ENCODE measurements at places on chromosomes 16 and 17. TPM values are rescaled to one million over a fixed set of nuclear protein-coding genes. Genes with fewer than 3 reads are reported as not detected.

DNA sequence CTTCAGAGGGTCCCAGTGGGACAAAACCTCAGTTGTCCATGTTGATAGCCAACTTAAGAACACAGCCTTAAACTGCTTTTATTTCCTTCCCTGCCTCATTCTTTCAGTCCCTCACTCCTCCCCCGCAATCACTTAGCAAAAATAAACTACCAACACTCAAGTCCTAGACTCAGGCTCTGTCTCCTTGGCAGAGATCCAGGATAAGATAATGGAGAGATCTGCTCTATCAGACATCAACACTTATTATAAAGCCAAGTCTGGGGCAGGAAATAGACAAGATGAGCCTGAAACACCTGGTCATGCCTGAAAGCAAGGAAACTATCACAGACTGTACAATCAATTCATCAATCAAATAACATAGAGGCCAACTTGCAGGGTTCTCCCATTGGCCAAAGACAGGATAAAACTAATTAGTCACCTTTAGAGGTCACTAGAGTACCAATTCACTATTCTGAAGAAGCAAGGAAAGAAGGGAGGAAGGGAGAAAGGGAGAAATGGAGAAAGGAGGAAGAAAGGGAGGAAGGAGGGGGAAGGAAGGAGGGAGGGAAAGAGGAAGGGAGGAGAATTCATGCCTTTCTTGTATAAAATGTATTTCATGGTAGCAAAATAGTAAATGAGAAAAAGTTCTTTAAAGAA is 15.7 kb downstream of the HYDIN start:
- no peak for DNase-seq

GRCh38 chr16:82701442-82701955 is 74.7 kb downstream of the CDH13 start:
- no peak for DNase-seq

GRCh38 chr16:54934481-54935265 is 4.0 kb downstream of the IRX5 start:
- DNase-seq: no peak

The GRB7 gene
- total RNA-seq: 0.23 TPM

DNA sequence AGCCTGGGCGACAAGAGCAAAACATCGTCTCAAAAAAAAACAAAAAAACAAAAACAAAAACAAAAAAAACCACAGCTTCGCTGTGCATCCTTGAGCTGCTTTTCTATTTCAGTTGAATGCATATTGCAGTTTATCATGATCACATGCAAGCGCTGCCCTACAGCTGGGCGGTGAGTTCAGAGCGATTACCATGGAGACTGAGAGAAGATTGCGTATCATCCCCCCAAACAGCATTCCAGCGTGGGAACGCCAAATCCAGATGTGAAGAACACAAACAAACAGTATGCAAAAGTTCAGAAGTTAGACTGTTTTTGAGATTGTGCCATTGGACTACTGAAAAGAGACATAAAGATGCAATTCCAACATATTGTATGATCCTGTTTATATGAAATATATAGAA is 15.1 kb upstream of the SLC52A1 start:
- DNase-seq: no peak

- DNase-seq: no peak
Measured at GRCh38 chr16:290681-291405, 7.9 kb downstream of the PDIA2 start.

The TBC1D3E gene
- total RNA-seq: not detected

GRCh38 chr17:82239926-82240505 is 11.2 kb downstream of the SLC16A3 start:
- DNase-seq: no peak

GRCh38 chr16:14329727-14330350 is 258.7 kb downstream of the MRTFB start:
- DNase-seq: no peak

DNA sequence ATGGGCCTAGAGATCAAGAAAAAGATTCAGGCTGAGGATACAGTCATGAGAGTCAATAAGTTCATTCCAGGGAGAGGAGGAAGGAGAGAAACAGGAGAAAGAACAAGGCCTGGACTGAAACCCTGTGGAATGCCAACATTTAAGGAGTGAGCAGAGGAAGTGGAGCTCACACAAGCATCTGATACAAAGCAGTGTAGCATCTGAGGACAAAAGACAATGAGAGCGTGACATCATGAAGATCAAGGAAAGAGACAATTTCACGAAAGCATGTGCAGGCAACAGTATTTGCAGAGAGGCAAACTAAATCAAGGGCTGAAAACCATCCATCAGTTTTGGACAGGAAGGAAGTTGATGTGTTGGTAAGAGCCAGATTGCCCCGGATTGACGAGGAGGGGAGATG is 25.3 kb upstream of the SCNN1B start:
- no peak for DNase-seq

The KRT15 gene
- not detected for total RNA-seq

DNA sequence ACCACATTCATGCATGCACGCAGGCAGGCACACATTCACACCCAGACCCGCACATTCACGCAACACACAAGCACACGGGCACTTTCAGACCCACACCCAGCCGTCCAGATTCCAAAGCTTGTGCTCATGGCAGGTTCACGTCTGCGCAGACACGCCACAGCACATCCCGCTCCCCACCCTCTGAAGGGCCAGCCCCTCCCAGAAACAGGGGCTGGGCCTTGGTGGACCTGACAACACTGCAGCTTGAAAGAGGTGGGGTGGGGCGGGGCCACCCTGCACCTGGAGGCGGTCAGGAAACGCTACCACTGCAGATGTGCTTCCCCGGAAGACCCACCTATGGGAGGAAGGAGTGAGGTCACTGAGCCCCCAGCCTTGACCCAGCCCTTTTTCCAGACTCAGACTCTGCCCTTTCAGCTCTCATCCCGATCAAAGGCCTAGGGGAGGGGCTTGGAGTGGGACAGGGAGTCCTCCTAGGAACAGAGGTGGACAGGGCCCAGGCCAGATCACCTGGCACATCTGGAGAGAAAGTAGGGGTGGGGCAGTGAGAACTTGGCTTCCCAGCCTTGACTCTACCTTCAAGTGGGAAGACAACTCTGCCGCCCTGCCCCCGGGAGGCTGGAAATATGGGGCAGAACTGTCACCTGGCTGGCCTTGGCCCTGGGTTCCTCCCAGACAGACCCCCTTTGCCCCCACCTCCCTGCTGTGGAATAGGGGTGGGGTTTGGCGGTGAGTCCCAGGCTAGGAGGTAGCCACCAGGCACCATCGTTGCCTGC is 11.0 kb downstream of the P3H4 start:
- no peak for DNase-seq

DNA sequence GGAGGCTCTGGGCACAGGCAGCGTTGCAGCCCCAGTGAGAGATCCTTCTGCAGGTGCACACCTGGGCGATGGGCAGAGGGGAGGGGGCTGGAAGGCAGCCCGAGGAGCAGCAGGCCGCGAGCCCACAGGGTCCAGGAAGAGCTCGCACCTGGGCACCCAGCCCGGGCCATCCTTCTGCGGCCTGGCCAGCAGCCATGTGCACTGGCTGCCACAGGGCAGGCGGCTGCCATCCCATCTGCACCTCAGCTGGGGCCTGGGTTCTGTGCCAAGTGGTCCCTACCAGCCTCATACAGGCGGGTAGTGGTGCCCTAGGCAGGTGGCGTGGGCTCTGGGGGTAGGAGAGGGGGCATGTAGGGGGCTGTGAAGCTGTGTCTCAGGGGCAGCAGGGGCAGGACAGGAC is 197.2 kb downstream of the RBFOX3 start:
- DNase-seq: no peak

GRCh38 chr17:72850410-72851118 is 241.9 kb downstream of the SLC39A11 start:
- DNase-seq: no peak

The CPNE7 gene
- 46.9 TPM for total RNA-seq

GRCh38 chr16:88387941-88388627 is 5.3 kb downstream of the ZNF469 start:
- no peak for DNase-seq

DNA sequence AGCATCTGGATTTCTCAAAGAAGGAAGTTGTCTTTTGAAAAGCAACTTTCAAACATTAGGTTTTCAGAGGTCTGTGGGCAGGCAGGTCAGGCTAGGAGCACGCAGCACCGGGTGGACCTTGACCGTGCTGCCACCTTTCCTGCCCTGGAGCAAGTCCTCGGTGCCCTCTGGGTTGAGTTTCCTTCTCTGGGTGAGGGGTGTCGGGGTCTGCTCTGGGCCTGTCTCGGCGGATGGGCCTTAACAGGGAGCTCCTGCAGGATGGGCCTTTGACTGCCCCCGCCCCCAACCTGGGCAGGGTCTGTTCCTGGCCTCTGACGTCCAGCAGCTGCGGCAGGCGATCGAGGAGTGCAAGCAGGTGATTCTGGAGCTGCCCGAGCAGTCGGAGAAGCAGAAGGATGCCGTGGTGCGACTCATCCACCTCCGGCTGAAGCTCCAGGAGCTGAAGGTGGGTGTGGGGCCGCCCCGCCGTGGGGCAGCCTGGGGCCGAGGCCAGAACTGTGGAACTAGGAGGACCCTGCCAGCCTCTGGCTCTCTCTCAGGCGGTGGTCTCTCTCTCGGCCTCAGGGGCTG is 8.7 kb downstream of the DEF8 start:
- DNase-seq: no peak

The ENO3 gene
- total RNA-seq: 24.4 TPM

DNA sequence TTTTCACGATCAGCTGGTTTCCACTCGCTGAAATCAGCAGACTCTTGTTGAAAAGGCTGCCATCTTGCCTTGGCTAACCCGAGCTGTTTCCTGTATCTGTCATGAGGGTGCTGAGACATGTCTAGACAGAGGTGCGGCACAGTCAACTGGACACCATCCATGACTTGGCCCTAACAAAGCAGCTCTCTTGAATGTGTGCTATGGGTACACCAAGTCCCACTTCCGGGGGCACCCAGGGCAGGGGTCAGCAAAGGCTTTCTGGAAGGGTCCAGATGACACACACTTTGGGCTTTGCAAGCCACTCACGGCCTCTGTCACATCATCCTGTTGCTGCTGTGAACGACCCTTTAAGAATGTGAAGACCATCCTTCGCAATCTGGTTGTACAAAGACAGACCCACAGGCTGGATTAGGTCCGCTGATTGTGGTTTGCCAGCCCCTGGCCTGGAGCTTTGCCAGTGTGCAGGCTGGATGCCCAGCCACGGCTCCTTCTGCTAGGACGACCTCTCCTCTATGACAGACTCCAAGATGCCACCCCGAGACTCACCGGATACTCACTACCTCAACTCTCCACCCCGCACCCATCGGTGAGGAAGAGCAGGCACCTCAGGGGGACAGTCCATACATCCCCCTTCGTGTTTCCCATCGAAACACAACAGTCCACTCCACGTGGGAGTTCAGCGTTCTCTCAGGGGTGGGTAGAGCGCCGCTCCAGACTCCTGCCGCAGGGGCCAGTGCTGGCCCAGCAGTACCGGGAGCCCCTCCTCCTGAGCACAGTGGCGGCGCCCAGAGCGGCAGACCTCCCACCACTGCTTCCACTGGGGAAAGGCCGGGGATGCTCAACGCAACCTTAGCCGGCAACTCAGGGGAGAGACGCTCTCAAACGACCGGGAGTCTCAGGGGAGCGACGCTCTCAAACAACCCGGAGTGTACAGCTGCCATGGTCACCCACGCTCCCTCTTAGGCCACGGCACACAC is 123.5 kb downstream of the ANKRD11 start:
- DNase-seq: no peak

The KRT33A gene
- not detected for total RNA-seq

DNA sequence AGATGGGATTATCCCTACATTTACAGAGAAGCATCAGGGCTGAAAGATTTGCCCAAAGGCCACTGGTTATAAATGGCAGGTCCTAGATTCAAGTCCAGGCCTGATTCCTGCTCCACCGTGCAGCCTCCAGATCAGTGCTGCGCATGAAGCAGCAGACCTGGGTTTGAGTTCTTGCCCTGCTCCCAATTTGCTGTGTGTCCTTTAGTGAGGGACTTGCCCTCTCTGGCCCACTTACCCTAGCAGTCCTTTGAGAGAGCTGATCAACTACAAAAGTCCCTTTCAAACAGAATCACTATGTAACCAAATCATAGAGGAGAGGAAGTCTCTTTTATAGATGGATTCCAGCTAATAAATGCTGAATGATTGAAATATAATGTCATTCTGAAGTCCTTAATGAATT is 200.4 kb downstream of the RAB11FIP4 start:
- no peak for DNase-seq

GRCh38 chr17:14297161-14297851 is 3.6 kb upstream of the HS3ST3B1 start:
- no peak for DNase-seq

GRCh38 chr17:34503528-34504195 is 75.7 kb upstream of the TMEM132E start:
- DNase-seq: no peak

The USP43 gene
- total RNA-seq: not detected

The PHLPP2 gene
- 10.8 TPM for total RNA-seq

DNA sequence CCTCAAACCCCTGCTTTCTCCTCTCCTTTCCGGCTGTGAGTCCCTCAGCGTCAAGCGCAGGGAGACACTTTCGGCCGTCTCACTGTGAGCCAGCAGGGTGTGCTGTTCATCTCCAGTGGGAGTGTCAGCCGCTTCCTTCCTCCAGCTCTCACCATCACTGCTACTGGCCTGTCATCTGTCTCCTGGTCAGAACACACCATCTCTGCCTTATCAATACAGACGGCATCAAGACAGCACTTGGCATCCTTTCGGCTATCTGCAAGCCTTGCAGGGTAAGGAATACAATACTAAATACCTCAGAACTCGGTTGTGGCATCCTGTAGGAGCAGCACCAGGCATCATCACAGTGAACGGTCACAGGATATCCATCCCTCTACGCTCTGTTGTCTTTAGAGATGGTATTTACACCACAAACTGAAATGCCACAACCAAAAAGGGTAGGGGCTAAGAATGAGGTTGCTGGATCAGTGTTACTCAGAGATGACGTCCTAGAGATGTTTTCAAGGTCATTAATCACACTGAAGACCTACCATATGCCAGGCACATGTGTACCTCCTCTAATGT is 20.7 kb upstream of the CMTM4 start:
- DNase-seq: no peak

The BMERB1 gene
- total RNA-seq: 0.44 TPM
